ENCODE measurements at places on chromosomes 3 and 15. TPM values are rescaled to one million over a fixed set of nuclear protein-coding genes. Genes with fewer than 3 reads are reported as not detected.

DNASE1L3 gene
- total RNA-seq: not detected

CGGBP1 gene
- total RNA-seq: 97.4 TPM

RAB5A gene
- 54.7 TPM for total RNA-seq

OXTR gene
- 0.46 TPM for total RNA-seq

ARGFX gene
- total RNA-seq: not detected

ROPN1 gene
- not detected for total RNA-seq

NOX5 gene
- total RNA-seq: not detected

THUMPD3 gene
- 40.1 TPM for total RNA-seq

AKAP13 gene
- 143 TPM for total RNA-seq

SOX14 gene
- not detected for total RNA-seq

WDR93 gene
- not detected for total RNA-seq

MESP2 gene
- total RNA-seq: not detected

CYP1A2 gene
- not detected for total RNA-seq

CD200 gene
- total RNA-seq: 8.6 TPM

ACOX2 gene
- not detected for total RNA-seq

LMAN1L gene
- 0.38 TPM for total RNA-seq

ACVR2B gene
- 5.8 TPM for total RNA-seq

MKRN2OS gene
- total RNA-seq: not detected

DUOX2 gene
- not detected for total RNA-seq

ACTC1 gene
- not detected for total RNA-seq

PLXNB1 gene
- total RNA-seq: 2.6 TPM

NT5DC2 gene
- total RNA-seq: 23.6 TPM

ARPP21 gene
- not detected for total RNA-seq

RGMA gene
- 0.23 TPM for total RNA-seq

CTDSPL gene
- total RNA-seq: 3.5 TPM

ZFYVE19 gene
- total RNA-seq: 27.2 TPM

DGKG gene
- total RNA-seq: 0.10 TPM

PRICKLE2 gene
- not detected for total RNA-seq

ACTRT3 gene
- 0.14 TPM for total RNA-seq

MKRN3 gene
- total RNA-seq: 5.7 TPM

Data from activated naive CD4-positive, alpha-beta T cell treated with anti-CD3 and anti-CD28 coated beads, Interleukin-2, amount 10 ng/mL, durations not matched to agents 5 hours and 36 hours (primary cell).